Left ventricle myocardium superior (tissue), 1 donor: ENCODE measurements at places on chromosomes 5 and 9. TPM values are rescaled to one million over a fixed set of nuclear protein-coding genes. Genes with fewer than 3 reads are reported as not detected.

DNA sequence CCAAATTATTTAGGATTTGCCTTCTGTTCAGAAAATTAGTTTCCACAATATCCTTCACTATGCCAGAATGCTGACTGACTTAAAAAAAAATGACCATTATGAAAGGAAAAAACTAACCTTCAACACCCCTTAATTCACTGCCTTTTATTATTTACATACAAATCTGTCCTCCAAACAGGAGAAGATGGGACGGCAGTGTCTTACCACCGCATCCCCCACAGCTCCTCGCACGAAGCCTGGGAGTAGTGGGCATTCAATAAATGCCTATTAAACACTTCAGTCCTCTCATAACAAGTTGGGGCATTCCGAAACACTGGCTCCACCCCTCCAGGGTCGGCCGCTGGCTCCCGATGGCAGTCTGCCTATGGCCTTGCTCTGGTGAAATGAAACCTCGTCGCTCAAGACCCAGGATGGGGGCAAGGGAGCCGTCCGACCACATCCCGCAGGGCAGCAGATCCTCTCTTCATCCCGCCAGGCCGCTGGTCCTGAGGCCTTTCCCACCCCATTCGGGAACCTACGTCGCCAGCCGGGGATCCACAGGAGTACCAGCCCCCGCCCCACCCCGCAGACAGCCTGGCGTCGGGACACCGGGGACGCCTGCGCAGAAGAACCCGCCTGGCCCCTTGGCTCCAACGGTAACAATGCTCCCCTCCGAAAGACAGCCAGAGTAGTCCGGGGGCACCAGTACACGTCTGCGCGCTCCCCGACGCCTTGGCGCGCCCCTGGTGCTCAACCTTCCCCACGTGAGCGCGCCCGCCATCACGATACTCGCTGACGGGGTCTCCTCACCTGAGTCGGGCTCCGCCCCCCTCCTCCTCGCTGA is 613 bp downstream of the ZBTB5 start:
- peak; percentile 84 for DNase-seq

GRCh38 chr5:154713615-154714125 is 41.5 kb upstream of the LARP1 start:
- DNase-seq, result no peak

DNA sequence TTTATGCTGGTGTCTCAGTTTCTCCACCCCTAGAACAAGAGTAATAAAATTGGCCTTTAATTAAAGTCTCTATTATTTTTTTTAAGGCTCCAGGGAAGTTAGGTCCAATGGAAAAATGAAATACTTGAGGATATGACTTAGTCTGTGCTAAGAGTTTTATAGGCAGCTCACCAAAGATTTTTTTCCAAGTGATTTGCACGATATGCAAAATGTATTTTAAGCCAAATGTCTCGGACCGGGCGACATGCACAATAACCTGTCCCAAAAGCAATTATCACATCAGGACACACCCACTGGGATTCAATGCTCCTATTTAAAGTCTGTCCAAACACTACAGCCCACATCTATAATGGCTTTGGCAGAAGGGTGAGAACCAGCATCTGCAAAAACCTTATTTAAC is 136.1 kb upstream of the ANKH start:
- no peak for DNase-seq

- DNase-seq, result no peak
Observed at GRCh38 chr9:78807286-78807685, 510.4 kb downstream of the PSAT1 start.

- no peak for DNase-seq
Observed at GRCh38 chr9:114507726-114508125, 2.5 kb upstream of the WHRN start.

DNA sequence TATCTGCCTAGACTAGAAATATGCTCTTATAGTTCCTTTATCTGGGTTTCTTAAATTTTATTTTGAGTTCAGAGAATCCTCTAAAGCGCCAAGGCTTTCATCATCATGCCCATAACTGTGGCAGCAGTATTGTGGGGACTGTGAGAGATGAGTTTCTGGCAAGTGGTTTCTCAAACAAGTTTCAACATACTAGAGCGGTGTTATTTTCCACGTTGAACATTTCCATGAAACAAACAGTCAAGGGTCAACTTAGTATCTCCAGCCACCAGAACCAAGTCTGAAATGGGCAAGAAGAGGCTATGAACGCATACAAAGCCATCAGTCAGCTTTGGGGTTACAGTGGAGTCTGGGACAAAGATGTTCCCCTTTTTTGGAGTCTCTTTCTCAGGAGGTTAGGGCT is 40.3 kb downstream of the SERINC5 start:
- no peak for DNase-seq

GRCh38 chr5:177403792-177404640 is 3.6 kb upstream of the PFN3 start:
- DNase-seq, result peak; percentile 92

DNA sequence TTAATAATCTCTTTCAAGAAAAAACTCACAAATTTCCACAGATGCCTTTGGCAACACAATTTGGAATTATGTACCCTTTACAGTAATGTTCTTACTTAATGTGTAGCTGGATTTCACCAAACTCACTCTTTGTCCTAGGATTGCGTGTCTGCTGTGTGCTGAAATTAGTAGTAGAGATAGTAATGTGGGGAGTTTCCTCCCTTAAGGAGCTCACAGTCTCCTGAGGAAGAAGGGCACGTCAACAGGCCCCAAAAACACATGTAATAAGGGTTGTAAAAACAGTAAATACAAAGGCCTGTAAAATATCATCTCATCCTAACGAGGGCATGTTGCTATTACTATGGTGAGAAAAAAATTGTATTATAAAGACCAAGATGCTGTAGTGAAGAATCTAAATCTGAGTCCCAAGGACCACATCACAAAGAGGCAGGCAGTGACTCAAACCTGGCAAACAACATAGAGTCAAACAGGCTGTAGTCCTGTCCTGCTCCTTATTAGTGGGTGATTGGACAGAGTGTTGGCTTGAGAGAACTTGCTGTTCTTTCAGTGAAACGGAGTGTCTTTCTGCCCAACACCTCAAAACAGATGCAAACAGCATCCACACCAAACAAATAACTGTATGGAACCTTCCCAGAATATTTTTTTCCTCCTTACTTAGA is 83.2 kb upstream of the PAPPA start:
- no peak for DNase-seq

- no peak for DNase-seq
Observed at GRCh38 chr5:126100767-126101166, 322.4 kb upstream of the GRAMD2B start.

DNA sequence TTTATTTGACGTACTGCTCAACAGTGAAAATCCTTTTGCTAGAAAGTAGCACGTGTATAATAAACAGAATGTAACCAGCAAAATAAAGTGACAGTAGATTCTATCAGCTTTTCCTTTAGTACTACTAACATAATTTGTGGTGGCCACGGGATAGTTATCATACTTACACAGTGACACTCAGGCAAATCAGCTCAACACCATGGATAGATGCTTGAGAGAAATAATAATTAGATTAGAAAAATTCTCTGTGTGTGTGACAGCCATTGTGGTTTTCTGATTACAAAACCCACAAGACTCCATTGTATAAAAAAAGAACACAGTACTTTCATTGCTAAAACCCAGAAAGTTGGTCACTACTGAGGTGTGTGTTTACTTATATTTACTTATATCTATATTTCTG is 101.1 kb downstream of the MUSK start:
- no peak for DNase-seq

DNA sequence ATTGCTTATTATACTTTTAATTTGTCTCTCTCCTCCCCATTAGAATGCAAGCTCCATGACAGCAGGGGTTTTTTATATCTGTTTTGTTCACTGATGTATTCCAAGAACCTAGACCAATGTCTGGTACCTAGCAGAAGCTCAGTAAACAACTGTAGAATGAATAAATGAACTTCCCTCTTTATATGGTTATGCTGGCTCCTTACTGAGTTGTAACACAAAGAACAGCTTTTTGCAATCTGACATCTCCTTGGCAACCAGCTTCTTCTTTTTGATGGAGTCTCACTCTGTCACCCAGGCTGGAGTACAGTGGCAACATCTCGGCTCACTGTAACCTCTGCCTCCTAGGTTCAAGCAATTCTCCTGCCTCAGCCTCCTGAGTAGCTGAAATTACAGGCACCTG is 13.6 kb downstream of the TRMO start:
- no peak for DNase-seq

- DNase-seq, result no peak
Observed at GRCh38 chr5:113678924-113679575, 165.6 kb downstream of the YTHDC2 start.

DNA sequence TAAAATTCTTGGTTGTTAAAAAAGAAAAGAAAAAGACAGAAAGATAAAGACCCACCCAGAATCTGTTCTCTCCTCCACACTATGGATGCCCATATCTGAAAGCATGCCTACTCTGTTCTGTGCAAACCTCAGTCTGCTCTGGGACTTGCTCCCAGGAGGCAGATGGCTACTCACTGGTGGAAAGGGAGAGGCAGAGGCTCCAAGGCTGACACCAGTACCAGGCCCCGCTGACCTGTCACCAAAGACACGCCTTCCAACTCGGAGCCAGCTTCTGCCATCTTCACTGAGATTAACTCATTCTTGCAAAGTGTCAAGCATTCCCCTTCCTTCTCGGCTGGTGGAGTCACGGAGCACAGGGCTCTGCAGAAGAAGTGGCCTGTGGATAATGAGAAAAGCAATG is 21.6 kb downstream of the SH3TC2 start:
- DNase-seq, result no peak

DNA sequence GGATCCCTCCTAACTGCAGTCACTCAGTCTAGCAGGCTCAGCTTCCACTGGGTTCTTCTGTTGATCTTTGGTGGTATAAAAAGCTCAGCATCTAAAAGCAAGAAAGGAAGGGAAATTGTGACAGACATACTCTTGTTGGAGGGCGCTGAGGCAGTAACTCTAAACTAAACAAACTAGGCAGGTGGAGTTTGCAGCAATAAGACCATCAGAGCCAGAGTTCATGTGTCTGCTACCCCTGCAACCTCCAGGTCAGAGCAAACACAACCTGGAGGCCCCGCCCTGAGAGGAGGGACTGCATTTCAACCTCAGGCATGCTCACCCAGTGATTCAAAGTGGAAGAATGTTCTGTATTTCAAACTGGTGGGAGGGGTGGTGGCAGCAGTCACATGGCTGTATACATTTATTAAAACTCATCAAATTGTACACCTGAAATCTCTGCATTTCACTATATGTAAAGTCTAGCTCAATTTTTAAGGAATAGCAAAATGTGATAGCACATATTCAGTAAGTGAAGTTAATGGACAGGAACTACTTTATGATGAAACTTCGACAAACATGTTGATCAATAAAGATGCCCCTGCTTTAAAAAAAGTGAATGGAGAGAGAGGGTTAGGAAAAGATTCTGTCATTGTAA is 7.1 kb downstream of the ACTL7A start:
- no peak for DNase-seq

DNA sequence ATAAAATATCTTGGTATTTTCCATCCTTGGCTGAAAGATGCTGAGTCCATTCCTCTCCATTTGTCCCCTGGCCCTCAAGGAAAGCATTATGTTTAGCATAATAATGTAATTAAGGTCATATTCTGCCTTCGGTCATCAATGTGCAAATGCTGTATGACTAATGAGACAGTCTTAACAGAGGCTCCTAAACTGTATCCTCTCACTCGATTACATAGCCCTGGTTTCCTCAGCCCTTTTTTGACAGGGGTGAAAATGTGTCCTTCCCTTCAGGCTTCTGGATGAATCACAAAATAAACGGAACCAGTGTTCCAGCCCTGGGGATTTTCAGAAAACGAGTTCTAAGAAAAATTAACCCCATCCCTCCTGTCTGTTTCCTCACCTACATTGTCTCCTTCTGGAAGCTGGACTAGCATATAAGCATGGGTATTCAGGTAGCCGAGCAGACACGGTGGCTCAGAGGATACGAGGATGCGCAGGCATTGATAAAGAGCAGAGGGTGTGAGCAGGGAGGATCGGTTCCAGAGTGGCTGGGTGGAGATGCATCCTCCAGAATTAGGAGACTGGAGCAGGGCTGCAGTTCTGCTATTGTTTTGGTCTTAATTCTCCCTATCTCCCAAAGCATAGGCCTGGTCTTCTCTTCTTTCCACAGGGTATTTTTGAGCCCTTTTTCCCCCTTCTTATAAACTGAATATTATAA is 742.9 kb downstream of the TLR4 start:
- no peak for DNase-seq

- no peak for DNase-seq
Observed at GRCh38 chr5:127011153-127011552, 19.2 kb downstream of the MARCHF3 start.

DNA sequence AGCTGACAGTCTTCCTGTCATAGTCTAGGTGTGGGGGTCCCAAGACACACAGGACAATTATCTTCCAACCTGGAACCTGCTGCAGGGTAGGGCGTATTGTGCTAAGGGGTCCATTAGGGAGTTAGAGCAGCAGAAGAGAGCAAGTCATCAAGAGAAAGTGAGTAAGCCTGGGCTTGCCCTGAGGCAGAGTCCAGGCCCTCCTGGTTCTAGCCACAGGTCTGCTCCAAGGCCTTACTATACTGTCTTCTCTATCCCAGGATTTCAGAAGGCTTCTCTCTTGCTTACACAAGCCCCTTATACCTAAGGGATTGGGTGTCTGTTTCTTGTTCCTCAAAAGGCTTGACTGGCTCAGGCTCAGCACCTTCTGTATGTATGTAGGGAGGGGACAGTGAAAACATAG is 7.7 kb downstream of the P4HA2 start:
- no peak for DNase-seq

DNA sequence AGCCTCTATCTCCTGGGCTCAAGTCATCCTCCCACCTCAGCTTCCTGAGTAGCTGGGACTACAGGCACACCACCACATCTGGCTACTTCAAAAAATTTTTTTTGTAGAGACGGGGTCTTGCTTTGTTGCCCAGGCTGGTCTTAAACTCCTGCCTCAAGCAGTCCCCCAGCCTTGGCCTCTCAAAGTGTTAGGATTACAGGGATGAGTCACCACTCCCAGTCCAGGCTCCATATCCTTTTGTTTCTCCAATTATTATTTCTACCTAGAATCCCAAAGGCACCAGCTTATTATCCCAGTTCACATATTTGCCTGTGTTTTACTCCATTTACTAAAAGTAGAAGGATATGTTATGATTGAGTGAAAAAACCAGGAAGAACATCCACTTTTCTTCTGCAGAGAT is 84.9 kb downstream of the TEK start:
- no peak for DNase-seq

GRCh38 chr9:121768416-121769015 is 117.1 kb downstream of the DAB2IP start:
- peak; percentile 14 for DNase-seq

- no peak for DNase-seq
Observed at GRCh38 chr9:132823370-132824145, 54.5 kb downstream of the AK8 start.

Gene CTXN3
- not detected for total RNA-seq

Gene LCNL1
- 18.3 TPM for total RNA-seq

Gene TAF11L10
- total RNA-seq, result not detected

Gene CBY3
- total RNA-seq, result not detected

Gene NUDCD2
- 13.9 TPM for total RNA-seq
